ENCODE measurements at places on chromosomes 5 and 9. TPM values are rescaled to one million over a fixed set of nuclear protein-coding genes. Genes with fewer than 3 reads are reported as not detected.

GRCh38 chr5:171010816-171011215 is 149.0 kb downstream of the RANBP17 start:
- DNase-seq: no peak
- H3K27me3 ChIP-seq: no peaks in the 10 kb centered on the region
- no peaks in the 10 kb centered on the region for H3K36me3 ChIP-seq
- no peaks in the 10 kb centered on the region for H3K4me1 ChIP-seq

The ZNF618 gene
- total RNA-seq: 2.3 TPM

DNA sequence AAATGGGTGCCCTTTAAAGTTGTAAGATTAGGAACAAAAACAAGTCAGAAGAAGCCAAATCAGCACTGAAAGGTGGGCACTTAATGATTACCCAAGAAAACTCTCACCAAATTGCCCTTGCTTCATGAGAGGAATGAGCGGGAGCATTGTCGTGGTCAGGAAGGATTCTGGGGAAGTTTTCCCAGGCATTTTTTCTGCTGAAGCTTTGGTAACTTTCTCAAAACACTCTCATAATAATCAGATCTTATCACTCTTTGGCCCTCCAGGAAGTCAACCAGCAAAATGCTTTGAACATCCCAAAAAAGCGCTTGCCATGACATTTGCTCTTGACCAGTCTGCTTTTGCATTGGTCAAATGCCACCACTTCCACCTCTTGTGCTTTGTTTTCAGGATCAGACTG is 10.4 kb upstream of the PCDHGC3 start:
- no peaks in the 10 kb centered on the region for H3K36me3 ChIP-seq
- no peaks in the 10 kb centered on the region for H3K27me3 ChIP-seq
- no peaks in the 10 kb centered on the region for H3K4me1 ChIP-seq
- H3K4me3 ChIP-seq: no peak overlapping the region
- DNase-seq: peak; percentile 24
- H3K27ac ChIP-seq: no peak overlapping the region

- H3K4me3 ChIP-seq: no peak overlapping the region
- H3K36me3 ChIP-seq: no peaks in the 10 kb centered on the region
- H3K4me1 ChIP-seq: peaks cover 10% of the 10 kb centered on the region
- H3K27ac ChIP-seq: no peak overlapping the region
- no peak for DNase-seq
Measured at GRCh38 chr5:90985341-90985740, 397.8 kb downstream of the ARRDC3 start.

GRCh38 chr5:5929291-5930020 is 448.9 kb downstream of the MED10 start:
- DNase-seq: no peak
- H3K27me3 ChIP-seq: no peaks in the 10 kb centered on the region
- no peaks in the 10 kb centered on the region for H3K36me3 ChIP-seq
- no peak overlapping the region for H3K4me3 ChIP-seq

The GSN gene
- 393 TPM for total RNA-seq

DNA sequence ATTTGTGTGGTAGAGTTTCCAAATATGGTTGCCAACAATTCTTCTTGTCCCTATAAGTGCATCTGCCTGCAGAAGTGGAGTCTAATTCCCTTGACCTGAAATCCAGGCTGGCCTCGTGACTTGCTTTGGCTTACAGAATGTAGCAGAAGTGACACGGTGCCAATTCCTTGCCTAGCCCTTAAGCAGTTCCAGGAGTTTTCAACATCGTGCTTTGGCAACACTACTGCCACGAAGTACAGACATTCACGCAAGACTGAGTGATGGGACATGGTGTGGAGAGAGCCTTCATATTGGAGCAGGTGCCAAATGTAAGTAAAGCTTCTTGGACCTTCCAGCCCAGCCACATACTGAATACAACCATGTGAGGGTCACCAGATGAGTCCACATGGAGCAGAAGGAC is 92.9 kb upstream of the NEK6 start:
- DNase-seq: no peak
- no peaks in the 10 kb centered on the region for H3K36me3 ChIP-seq
- H3K4me1 ChIP-seq: no peaks in the 10 kb centered on the region
- no peak overlapping the region for H3K27ac ChIP-seq

The FAM221B gene
- not detected for total RNA-seq

DNA sequence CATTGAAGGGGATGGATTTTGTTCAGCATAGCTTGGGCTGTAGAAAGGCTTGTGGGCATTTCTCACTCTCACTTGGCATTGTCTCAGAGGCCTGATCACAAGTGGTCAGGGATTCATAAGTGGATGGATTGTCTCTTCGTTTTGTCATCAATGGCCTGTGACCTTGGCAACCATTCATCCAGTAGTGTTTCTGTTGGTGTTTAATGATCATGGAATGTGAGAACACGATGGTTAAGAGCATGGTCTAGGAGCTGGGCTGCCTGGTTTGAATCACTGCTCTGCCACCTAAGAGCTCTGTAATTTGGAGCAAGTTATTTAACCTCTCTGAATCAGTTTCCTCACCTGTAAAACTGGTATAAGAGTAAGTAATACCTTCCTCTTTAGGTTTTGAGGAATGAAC is 430.1 kb upstream of the MEF2C start:
- no peak overlapping the region for H3K4me3 ChIP-seq
- H3K27me3 ChIP-seq: no peaks in the 10 kb centered on the region
- H3K27ac ChIP-seq: peak overlapping the region; percentile 61
- peaks cover 33% of the 10 kb centered on the region for H3K4me1 ChIP-seq

DNA sequence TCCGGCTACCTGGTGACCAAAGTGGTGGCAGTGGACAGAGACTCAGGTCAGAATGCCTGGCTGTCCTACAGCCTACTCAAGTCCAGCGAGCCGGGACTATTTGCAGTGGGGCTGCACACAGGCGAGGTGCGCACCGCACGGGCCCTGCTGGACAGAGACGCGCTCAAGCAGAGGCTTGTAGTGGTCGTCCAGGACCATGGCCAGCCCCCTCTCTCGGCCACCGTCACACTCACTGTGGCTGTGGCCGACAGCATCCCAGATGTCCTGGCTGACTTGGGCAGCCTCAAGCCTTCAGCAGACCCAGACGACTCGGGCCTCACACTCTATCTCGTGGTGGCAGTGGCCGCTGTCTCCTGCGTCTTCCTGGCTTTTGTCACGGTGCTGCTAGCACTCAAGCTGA is 2.1 kb downstream of the PCDHGA4 start:
- H3K4me1 ChIP-seq: no peaks in the 10 kb centered on the region
- H3K27ac ChIP-seq: no peak overlapping the region
- no peaks in the 10 kb centered on the region for H3K27me3 ChIP-seq

The CDH6 gene
- 7.2 TPM for total RNA-seq

The PCSK1 gene
- 0.86 TPM for total RNA-seq

The DHX29 gene
- 35.8 TPM for total RNA-seq

GRCh38 chr5:37774912-37775483 is 64.8 kb downstream of the GDNF start:
- no peak overlapping the region for H3K27ac ChIP-seq
- peak; percentile 28 for DNase-seq
- no peak overlapping the region for H3K4me3 ChIP-seq
- peaks cover 63% of the 10 kb centered on the region for H3K4me1 ChIP-seq
- no peaks in the 10 kb centered on the region for H3K36me3 ChIP-seq

- H3K36me3 ChIP-seq: no peaks in the 10 kb centered on the region
- no peak overlapping the region for H3K4me3 ChIP-seq
- H3K27me3 ChIP-seq: no peaks in the 10 kb centered on the region
- peaks cover 15% of the 10 kb centered on the region for H3K4me1 ChIP-seq
- DNase-seq: no peak
- no peak overlapping the region for H3K27ac ChIP-seq
Measured at GRCh38 chr9:109860521-109860920, 80.5 kb downstream of the PALM2AKAP2 start.

GRCh38 chr5:138469540-138470321 is 4.5 kb downstream of the EGR1 start:
- peaks cover 22% of the 10 kb centered on the region for H3K36me3 ChIP-seq
- peaks cover 21% of the 10 kb centered on the region for H3K4me1 ChIP-seq
- peak; percentile 59 for DNase-seq
- H3K4me3 ChIP-seq: 0 out of 2 replicates have a peak overlapping the region, but pooled peaks have one; percentile 85
- no peaks in the 10 kb centered on the region for H3K27me3 ChIP-seq

The STPG3 gene
- not detected for total RNA-seq

GRCh38 chr9:16128003-16128402 is 575.2 kb downstream of the CCDC171 start:
- no peaks in the 10 kb centered on the region for H3K36me3 ChIP-seq
- H3K27ac ChIP-seq: no peak overlapping the region
- H3K4me1 ChIP-seq: peaks cover 8% of the 10 kb centered on the region
- DNase-seq: no peak
- no peaks in the 10 kb centered on the region for H3K27me3 ChIP-seq

The PRRT1B gene
- total RNA-seq: not detected

The PLPP7 gene
- 0.13 TPM for total RNA-seq

DNA sequence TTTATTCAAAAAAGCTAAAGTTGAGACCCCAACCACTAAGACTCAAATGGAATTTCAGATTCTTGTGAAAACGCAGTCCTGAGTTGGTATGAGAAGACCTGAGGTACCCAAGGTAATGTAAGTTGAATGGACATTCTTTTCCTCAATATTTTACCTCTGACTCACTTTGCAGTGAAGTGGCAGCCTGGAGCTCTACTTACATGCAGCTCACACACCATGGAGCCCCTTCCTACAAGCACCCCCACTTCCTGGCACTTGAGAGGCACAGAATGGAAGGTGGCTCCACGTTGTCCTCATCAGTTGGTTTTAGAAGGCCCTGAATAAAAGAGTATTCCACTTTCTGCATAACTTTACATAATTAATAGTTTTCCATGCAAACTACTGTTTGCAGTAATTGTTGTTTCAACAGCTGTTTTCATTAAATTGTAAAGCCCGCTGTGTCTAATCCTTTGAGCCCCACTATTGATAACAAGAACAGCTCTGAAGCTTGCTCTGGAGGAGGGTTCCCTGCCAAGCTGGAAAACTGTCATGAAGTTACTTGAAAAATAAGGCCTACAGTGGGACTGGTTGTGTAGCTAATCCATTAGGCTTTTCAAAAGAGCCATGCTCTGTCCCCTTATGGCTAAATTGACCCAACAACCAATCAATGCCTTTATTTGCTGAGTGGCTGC is 102.2 kb upstream of the SPATA31D4 start:
- no peaks in the 10 kb centered on the region for H3K27me3 ChIP-seq
- peaks cover 37% of the 10 kb centered on the region for H3K4me1 ChIP-seq
- no peak overlapping the region for H3K4me3 ChIP-seq
- no peaks in the 10 kb centered on the region for H3K36me3 ChIP-seq
- no peak overlapping the region for H3K27ac ChIP-seq

DNA sequence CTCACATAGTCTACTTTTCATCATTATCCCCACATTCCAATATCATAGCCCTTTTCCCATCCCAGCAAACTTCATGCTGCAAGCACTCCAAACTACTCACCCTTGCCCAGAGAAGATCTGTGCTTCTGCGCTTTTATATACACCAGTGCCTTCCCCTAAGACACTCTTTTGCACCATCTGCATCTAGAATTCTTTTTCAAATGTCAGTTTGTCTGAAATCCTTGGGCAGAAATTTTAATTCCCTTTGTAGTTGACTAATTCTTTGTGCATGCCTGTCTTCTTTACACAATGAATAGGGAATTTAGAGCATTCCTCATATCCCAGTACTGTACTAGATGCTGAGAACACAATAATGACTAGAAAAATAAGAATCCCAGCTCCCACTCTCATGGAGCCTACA is 298.9 kb downstream of the KCNN2 start:
- no peak overlapping the region for H3K4me3 ChIP-seq
- H3K36me3 ChIP-seq: no peaks in the 10 kb centered on the region

DNA sequence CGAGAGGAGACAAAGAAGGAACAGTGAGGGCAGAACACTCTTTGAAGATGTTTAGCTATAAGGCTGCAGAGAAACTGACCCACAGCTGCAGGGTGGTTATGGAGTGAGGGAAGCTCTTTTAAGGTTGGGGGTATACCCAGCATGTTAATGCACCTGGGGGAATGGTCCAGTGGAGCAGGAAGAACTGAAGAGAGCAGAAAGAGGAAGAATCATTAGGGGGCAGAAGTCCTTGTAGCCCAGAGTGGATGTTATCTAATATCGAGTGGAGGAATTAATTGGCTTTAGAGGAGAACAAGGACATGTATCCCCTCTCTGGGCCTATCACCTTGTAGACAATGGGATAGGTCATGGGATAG is 7.7 kb downstream of the IL4 start:
- no peak overlapping the region for H3K4me3 ChIP-seq
- no peak for DNase-seq
- H3K27ac ChIP-seq: no peak overlapping the region
- peaks cover 24% of the 10 kb centered on the region for H3K4me1 ChIP-seq
- no peaks in the 10 kb centered on the region for H3K36me3 ChIP-seq

The FAM193B gene
- total RNA-seq: 22.9 TPM

DNA sequence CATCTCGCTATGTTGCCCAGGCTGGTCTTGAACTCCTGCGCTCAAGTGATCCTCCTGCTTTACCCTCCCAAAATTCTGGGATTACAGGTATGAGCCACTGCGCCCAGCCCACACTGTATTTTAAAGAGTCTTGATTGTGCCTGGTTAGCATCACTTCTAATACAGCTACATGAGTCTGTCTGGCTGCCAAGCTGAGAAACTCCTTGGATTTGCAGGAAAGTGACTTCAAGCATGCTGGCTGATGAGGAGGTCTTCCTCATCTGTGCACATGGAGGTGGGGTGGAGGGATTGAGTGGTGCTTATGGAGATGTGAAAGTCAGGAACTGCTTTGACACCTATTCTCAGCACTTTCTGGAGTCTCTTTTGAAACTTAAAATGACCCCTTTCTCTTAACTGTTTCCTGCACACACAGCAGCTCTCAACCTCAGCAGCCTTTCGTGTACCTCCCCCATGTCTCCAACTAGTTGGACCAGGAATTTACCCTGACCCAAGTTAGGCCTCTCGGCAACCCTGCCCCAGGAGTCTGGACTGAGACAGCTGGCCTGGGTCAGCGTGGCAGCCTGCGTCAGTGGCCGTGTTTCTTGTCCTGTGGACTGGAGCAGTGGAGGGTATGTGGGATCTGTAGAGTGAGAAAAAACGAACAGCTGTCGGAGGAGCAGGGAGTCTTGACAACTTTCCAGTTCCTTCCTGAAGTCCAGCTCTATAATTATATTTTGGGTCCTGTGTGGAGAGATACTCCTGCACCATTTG is 72.5 kb downstream of the ACER2 start:
- no peak overlapping the region for H3K27ac ChIP-seq
- H3K4me3 ChIP-seq: no peak overlapping the region
- H3K4me1 ChIP-seq: no peaks in the 10 kb centered on the region
- H3K36me3 ChIP-seq: no peaks in the 10 kb centered on the region
- peaks cover 25% of the 10 kb centered on the region for H3K27me3 ChIP-seq

The HBEGF gene
- 9.5 TPM for total RNA-seq

The EIF4E1B gene
- not detected for total RNA-seq

The SERINC5 gene
- total RNA-seq: 11.8 TPM

DNA sequence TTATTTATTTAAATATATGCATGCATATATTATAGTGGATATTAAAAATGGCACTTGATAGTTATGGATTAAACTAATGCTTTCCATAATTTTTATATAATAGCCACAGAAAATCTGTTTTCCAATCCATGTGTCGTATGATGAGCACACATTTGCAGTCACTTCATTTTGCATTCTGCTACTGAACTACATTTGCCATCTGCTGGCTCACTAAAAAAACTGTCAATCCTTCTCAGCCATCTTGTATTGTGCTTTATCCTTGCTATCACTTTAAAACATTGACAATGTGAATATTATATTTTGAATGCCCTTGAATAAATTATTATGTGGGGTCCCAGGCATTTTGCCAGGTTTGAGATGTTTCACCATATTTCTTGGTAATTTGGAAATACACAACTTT is 586.6 kb downstream of the DNAH5 start:
- no peak for DNase-seq
- no peaks in the 10 kb centered on the region for H3K27me3 ChIP-seq
- no peak overlapping the region for H3K27ac ChIP-seq
- no peak overlapping the region for H3K4me3 ChIP-seq
- H3K4me1 ChIP-seq: peaks cover 18% of the 10 kb centered on the region

GRCh38 chr9:96177005-96177718 is 124.8 kb downstream of the HSD17B3 start:
- DNase-seq: peak; percentile 7
- H3K27ac ChIP-seq: no peak overlapping the region
- peaks cover 41% of the 10 kb centered on the region for H3K27me3 ChIP-seq
- H3K4me1 ChIP-seq: no peaks in the 10 kb centered on the region
- no peak overlapping the region for H3K4me3 ChIP-seq
- H3K36me3 ChIP-seq: no peaks in the 10 kb centered on the region
